ENCODE measurements at places on chromosomes 6 and 20.

DNA sequence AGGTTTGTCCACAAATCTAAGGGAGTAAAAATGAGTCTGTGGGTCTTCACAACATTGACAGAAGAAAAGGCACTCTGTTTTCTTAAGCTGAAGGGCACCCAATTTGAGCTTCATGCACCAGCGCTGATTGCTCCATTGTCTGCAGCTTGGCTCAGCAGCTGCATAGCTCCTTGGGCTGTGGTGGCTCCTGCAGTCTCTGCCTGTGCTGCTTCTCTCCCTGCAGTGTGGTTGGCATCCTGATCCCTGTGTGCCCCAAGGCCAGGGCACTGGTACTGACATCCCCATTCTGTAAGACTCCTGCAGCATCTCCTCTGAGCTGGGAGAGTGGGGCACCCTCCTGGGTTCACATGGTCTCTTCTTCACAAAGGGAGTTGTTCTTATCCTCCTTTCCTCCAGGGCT lies 83.2 kb upstream of the B3GAT2 start:
- no peak for DNase-seq

GRCh38 chr6:3776881-3777507 lies 25.5 kb upstream of the PXDC1 start:
- no peak for DNase-seq

DNA sequence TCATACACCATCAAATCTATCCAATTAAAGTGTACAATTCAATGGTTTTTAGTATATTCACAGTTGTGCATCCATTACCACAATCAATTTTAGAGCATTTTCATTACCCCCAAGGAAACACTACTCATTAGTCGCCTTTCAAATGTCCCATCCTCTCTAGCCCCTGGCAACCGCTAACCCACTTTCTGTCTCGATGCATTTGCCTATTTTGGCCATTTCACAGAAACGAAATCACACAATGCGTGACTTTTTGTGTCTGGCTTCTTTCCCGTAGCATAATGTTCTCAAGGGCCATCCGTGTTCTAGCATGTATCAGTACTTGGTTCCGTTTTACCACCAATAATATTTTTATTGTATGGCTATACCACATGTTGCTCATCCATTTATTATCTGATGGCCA lies 51.7 kb downstream of the PPP1R3G start:
- DNase-seq: no peak

DNA sequence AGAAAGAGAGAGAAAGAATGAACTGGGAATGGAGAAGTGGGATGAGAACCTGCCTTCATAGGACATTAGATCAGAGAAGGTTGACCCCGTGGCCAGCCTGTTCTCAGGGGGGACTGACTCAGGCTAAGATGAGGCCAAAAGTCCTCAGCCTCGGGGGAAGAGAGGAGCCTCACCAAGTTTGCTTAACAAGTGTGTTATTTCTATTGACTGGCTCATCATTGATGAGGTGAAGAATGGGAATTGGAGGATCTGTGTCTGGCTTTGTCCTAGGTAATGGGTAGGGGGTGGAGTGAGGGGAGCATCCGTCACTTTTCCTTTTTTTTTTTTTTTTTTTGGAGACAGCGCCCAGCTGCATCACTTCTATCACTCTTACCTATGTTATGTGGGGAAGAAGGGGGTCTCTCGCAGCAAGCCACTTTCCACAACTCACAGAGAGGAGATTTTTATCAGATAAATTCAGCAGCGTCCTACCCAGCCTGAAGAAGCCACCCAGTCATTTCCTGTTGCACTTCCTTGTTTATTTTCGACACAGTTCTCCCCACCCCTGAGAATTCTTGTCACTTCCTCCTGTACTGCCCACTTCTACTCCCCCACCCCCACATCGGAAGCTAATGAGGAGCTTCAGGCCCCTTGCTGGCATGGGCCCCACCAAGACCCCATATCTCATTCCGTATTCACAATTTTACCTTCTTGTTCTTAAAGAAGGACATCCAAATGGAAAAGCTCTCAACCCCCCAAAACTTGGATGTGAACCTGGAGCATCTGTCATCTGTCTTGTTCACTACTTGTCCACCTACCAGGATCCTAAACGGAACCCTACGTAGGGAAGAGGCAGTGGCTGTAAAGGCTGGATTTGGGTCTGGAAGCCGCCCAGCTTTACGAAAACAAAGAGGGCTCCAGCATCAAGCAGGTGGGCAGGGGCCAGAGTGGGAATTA lies 2.8 kb upstream of the RNASET2 start:
- DNase-seq: no peak

GRCh38 chr6:147448775-147449174 lies 59.7 kb upstream of the SAMD5 start:
- no peak for DNase-seq

DNA sequence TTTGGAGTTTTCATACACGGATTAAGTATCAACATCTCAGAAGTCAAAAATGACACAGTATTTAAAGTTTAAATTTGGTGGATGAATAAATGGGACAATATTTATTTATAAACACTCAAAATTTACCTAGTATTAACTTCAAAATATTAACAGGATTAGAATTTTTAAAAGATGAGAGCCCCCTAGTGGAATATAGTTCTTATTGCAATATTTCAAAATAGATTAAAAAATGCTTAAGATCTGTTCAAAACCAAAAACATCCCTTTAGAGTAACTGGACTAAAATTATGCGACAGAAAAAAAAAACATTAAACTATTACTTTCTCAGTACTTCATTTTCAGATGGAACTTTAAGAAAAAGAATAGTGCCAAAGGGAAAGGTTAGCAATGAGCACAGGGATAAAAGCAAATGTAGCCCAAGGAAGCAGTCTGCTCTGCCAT lies 56.6 kb downstream of the SNX14 start:
- no peak for DNase-seq

GRCh38 chr6:162154001-162154400 lies 573.6 kb downstream of the PRKN start:
- DNase-seq: no peak

DNA sequence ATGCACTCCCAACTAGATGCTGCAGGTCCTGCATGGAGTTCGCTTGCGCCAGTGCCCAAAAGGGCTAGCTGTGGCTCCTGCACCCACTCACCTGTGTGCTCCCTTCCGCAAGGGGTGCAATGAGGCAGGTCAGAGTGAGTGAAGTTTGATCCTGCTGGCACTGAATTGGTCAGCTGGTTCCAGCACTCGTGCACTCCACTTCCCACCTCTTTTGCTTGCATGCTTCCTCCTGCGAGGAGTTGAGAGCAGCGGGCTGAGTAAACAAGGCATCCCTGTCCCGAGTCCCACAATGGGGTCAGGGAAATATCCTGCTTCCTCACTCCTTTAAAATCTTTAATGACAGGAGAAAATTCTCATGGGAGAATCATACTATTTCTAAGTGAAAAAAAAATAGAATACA lies 86.2 kb downstream of the LCA5 start:
- no peak for DNase-seq

DNA sequence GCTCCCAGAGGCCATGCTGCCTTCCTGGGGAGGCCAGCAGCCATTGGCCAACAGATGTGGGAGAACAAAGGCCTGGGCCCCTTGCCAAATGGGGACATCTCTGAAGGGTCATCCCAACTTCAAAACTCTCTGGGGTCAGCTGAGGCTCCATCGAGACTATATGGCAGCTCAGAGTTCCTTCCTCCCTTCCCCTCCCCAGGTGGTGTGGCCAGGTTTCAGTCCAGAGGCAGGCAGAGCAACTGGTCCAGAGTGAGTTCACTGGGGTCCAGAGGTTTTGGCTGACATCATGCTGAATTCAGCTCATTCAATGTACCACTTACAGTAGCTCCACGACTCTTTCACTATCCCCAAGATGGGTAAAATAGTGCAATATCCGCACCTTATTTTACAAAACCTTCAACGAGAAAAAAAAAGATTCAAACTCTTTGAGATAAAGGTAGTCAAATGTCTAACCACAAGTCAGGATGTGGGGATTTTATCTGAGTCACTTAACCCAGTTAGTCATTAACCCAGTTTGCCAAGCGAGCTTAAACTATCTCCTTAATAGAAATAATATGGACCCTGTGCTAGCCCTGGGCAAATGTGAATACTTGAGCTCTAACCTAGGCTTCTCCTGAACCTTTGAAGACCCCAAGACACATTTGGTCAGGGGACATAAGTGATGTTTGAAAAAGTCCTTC lies 108.4 kb upstream of the PLEKHG1 start:
- DNase-seq: no peak

DNA sequence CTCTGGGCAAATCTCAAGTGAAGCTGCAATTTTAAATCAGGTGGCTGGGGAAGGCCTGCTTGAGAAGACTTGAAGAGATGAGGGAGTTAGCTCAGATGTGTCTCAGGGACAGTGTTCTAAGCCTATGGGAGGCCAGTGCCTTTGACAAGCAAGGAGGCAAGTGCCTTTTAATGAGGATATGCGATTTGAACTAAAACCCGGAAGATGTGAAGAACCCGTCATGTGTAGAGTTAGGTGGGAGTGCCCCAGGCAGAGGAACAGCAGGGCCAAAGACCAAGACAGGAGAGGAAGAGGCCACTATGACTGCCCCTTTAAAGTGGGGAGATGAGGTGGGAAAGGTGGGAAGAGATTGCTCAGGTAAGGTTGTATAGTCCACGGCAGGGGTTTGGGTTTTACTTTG lies 71.9 kb downstream of the SLX4IP start:
- DNase-seq: no peak

GRCh38 chr6:163226181-163226835 lies 188.2 kb upstream of the QKI start:
- no peak for DNase-seq

GRCh38 chr6:158848490-158848895 lies 29.3 kb upstream of the EZR start:
- DNase-seq: no peak

GRCh38 chr20:32062776-32063170 lies 10.7 kb downstream of the HCK start:
- no peak for DNase-seq

- DNase-seq: no peak
These were observed 82.3 kb upstream of the SHLD1 start for GRCh38 chr20:5667705-5668528.

GRCh38 chr20:59027741-59028320 lies 4.3 kb downstream of the ATP5F1E start:
- no peak for DNase-seq

DNA sequence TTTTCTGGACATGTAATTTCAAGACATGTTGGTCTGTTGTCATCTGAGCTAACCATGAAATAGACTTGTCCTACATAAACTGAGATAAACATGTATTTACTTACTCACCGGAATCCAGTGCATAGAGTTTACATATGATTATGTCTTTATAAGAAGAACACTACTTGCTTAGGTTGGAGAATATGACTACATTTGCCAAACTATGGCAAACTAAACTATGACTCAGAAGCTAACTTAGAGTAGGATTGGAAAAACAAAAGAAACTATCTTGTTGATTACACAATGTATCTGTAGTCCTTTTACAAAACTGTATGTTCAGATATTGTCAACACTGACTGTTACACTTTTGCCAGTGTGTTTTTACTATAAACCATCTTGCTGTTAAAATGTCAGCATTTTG lies 113.3 kb downstream of the CRYBG1 start:
- no peak for DNase-seq

DNA sequence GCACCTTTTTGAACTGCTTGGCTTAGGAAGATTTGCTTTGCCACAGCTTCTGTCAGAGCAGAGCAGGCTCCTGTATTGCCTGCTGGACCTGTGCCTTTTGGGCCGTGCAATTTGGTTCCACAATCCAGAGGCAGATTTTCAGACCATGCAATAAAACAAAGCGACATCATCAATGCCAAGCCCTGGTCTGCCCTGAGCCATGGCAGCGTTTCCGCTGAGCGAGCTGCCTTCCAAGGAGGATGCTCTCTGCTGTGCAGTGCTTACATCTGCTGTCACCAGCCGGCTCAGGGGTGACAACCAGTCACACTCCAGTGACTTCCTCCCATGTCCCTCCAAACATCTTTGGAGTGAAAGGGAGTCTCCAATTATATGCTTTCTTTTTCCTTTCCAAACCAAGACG lies 282.2 kb downstream of the CDH26 start:
- DNase-seq: no peak

- DNase-seq: no peak
These were observed 2.2 kb upstream of the OLIG3 start for GRCh38 chr6:137496368-137496767.

DNA sequence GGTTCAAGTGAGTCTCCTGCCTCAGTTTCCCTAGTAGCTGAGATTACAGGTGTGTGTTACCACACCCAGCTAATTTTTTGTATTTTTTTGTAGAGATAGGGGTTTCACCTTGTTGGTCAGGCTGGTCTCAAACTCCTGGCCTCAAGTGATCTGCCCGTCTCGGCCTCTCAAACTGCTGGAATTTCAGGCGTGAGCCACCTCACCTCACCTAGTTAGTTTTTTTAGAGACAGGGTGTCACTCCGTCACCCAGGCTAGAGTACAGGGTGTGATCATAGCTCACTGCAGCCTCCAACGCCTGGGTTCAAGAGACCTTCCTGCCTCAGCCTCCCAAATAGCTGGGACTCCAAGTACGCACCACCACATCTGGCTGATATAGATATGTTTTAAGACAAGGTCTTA lies 22.9 kb downstream of the SYTL3 start:
- DNase-seq: no peak

GRCh38 chr20:36093025-36093803 lies 61.3 kb upstream of the EPB41L1 start:
- no peak for DNase-seq

- DNase-seq: no peak
These were observed 61.1 kb downstream of the HMGN3 start for GRCh38 chr6:79173378-79173777.

- DNase-seq: no peak
These were observed 69.0 kb downstream of the ZHX3 start for GRCh38 chr20:41248368-41249024.

DNA sequence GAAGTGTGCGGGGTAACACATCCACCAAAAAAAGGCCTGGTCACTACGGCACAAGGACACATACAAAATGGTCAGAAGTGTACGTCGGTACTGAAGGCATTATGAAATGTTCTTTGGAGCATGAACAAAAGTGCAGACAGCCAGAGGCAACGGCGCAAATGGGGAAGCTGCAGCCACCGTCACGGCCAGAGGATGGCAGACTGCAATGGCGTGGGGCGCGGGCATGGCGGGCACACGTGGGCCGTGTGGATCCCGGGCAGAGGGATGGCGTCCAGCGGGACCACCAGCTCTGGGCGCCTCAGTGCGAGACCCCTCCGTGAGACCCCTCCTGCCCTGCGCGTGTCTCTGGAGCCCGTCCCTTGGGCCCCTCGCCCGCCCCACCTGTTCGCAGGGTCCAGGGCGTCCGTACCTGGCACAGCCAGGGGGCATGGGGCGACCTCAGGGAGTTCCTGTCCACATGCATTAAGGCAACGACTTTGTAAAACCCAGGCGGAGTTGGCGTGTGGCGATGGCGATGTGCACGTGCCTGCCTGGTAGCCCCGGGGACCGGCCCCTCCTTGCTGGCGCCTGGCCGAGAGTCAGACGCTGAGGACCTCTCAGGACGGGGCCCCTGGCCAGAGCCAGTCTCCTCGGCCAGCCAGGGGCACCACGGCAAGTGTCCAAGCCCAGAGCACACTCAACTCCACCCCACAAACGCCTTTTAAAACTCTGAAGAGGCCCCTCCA lies 39.5 kb upstream of the CHRNA4 start:
- DNase-seq: no peak

DNA sequence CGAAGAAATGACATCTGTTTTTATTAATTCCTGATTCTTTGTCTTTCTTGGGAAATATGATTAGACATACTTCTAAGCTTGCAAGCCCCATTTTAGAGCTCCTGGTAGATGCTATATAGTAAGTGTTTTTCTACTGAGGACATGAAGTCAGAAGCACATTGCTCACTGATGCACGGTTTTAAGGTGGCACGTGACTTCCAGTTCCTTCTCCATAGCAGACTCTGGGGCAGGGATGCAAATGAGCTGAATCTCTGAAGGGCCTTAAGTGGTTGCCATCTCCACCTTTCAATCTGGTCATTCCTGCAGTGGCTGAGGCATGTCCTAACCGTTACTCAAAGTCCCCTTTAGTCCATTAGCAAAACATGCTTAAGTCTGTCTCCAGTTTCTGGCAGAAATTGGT lies 421.2 kb upstream of the HTR1E start:
- no peak for DNase-seq

Measured in stimulated activated CD8-positive, alpha-beta memory T cell treated with anti-CD3 and anti-CD28 coated beads, Interleukin-15, amount 100 ng/mL, for 48 hours (primary cell).